ENCODE measurements at places on chromosomes 2 and 18. TPM values are rescaled to one million over a fixed set of nuclear protein-coding genes. Genes with fewer than 3 reads are reported as not detected.

The LYG2 gene
- polyA plus RNA-seq: not detected

The RAB6C gene
- not detected for polyA plus RNA-seq

The PDE1A gene
- polyA plus RNA-seq: not detected

The C2orf66 gene
- polyA plus RNA-seq: not detected

The PDE11A gene
- polyA plus RNA-seq: not detected

The EDAR gene
- polyA plus RNA-seq: 0.26 TPM

The MRPL53 gene
- polyA plus RNA-seq: 144 TPM

Data from IgD-negative memory B cell (primary cell).